ENCODE measurements at places on chromosomes 2 and 18.

DNA sequence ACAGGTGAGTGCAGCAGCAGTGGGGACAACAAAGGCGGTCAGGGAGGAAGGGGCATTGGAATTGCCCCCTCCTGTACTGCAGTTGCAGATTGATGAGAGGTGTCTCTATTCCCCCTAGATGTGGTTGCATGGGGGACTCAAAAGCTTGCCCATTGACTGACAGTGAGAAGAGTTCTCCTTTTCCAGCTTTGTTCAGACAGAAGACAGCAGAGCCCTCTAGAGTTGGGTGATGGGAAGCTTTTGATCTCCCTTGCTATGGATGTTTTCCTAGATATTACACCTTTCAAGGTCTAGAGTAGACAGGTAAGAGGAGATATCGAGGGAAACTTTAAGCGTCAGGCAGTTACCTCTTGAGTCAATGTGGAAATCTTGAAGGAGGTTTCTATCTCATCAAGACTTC, 2.9 kb downstream of the PROKR1 start:
- DNase-seq: no peak

DNA sequence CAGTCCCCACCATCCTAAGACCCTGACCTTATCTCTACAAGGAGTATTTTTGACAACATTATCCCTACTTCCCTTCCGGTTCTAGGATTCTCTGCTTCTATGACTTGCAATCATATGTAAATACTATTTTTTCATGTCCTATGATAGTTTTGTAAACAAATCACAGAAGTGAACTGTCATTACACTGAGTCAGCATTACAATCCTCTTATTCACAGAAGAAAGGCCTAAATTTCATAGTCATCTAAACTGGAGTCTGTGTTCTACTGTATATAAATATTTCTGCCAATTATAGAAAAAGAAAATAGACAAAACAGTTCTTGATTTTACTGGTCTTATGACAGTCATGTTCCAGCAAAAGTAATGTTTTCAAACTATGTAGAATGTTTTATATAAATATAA, 265.1 kb downstream of the NCKAP5 start:
- peak; percentile 14 for DNase-seq

DNA sequence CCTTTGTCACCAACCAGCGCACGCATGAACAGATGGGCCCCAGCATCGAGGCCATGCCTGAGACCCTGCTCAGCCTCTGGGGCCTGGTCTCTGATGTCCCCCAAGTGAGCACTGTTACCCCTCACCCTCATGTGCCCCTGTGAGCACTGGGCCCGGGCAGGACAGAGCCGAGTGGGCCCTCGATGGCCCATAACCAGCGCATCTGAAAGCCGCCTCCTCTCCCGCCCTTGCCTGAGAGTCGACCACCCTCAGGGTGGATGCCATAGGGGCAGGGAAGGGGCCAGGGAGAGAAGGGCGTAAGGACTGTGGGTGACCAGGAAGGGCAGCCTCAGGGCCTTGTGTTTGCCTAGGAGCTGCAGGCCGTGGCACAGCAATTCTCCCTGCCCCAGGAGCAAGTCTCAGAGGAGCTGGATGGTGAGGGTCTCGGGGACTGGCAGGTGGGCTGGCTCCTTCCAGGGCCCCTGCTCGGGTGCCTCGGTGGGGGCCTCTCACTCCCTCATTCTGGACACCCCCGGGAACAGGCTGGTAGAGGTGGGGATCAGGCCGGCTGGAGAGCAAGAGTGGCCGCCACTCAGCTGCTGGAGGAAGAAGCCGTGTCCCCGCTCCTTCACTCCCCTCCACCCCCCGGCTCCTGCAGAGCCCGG, 2.1 kb downstream of the PROM2 start:
- DNase-seq: no peak

- no peak for DNase-seq
Measured at GRCh38 chr2:1339388-1340140, 73.7 kb upstream of the TPO start.

- DNase-seq: no peak
Measured at GRCh38 chr2:105380432-105381100, 18.3 kb downstream of the FHL2 start.

DNA sequence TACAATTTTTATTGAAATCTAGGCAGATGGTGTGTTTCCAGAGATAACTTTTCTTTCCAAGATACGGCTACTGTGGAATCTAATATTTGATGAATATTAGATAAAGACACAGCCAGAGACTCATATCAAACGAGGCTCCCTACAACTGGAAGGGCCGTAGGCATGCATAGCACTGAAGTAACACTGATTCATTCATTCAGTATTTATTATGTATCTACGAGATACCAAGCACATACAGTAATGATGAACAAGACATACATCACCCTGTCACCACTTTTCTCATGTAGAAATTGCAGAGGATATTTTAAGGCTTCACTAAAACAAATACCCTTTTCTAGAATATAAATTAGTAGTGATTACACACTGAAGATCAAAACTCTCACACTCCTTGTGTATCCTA, 74.5 kb downstream of the KCTD18 start:
- peak; percentile 76 for DNase-seq

- DNase-seq: no peak
Measured at GRCh38 chr2:96404446-96405373, 69.1 kb downstream of the NCAPH start.

DNA sequence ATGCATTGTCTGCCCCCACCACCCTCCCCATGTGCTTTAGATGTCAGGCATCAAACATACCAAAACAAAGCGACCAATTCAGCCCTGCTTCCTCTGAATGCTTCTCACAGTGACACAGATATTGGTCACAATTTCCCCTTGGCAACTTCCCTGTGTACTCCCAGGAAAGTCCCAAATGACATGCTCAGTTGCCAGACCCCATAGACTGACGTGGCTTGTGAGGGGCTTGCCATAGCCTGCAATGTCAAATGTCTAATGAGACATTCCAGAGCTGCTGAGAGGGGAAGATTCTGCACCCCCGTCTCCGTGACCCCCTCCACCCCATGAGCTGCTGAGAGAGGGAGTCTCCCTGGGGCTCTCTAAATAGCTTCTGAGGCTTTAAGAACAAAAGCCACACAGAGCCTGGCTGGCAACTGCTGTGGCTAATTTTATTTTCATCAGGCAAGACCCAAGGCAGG, 47.3 kb downstream of the RFTN2 start:
- DNase-seq: peak; percentile 27

DNA sequence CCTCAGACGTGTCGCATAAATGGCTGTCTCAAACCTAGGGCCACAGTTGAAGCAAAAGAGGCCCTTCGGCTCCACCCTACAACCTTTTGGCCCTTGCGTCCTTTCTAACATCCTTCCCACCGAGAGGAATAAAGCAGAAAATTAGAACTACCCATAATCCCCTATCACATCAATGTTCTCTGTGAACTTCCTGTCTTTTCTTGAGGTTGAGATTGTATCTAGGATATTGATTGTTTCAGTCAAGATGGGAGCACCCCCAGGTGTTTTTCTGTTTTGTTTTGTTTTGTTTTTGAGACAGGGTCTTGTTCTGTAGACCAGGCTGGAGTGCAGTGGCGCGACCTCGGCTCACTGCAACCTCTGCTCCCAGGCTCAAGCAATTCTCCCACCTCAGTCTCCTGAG, 23.6 kb downstream of the INPP5D start:
- no peak for DNase-seq

- DNase-seq: no peak
Measured at GRCh38 chr2:23414871-23415270, 29.9 kb downstream of the KLHL29 start.

- DNase-seq: peak; percentile 52
Measured at GRCh38 chr2:76998704-76999103, 523.5 kb downstream of the LRRTM4 start.

DNA sequence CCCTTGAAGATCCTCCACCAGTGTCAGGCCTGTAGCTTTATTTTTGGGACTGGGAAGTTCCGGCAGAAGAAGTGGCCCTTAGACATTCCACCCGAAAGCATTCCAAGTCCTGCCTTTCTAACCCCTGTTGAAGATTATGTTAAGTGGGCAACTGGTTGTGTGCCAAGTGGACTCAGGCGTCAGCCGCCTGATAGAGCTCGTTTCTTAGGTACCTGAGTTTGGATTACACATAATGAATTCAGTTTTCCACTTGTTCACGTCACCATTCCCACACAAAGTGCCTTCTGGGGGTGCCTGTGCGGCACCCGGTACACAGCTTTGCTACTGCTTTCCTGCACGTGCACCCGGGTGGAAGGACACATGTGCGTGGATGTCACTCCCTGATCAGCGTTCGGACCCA, 156.5 kb downstream of the PTGR3 start:
- DNase-seq: no peak

GRCh38 chr2:60570251-60570650, 16.8 kb upstream of the BCL11A start:
- DNase-seq: peak; percentile 25

GRCh38 chr18:79477711-79478483, 82.2 kb downstream of the NFATC1 start:
- no peak for DNase-seq

DNA sequence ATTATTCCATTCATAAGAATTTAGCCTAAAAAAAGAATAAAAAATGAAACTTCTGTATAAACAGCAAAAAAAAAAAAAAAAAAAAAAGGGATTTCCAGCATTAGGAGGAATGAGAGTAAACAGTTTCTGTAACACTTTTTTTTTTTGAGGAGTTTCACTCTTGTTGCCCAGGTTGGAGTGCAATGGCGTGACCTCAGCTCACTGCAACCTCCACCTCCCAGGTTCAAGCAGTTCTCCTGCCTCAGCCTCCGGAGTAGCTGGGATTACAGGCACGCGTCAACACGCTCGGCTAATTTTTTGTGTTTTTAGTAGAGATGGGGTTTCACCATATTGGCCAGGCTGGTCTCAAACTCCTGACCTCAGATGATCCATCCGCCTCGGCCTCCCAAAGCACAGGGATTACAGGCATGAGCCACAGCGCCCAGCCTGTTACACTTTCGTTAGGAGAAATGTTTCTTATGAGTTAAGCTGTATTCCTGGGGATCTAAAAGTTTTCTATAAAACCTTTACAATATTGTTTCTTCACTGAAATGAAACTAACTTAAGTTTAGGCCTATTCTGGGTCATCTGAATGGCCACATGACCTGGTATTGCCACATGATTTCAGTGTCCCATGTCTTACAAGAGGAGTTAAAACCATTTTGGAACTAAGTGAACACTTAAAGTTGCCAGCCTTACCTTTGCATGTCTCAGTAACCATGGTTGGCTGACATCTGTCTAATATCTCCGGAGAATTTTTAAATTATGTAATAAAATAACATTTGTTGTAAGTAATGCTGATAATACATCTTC, 17.5 kb downstream of the SMAD2 start:
- no peak for DNase-seq

DNA sequence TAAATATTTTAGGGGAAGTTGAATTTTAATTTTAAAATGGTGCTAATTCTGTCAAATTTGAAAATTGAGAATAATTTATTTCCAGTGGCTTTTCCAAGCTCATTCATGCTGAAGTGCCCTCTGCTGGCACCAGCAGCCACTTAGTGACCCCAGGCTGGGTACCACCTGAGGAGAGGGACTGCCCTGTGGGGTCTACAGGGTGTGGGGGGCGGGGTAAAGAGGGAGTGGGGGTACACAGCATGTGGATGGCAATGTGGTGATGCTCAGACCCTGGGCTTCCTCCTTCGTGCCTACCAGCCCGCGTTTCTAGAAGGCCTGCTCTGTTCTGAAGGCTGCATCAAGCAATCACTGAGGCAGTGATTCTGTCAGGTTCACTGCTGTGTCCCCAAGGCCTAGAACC, 45.1 kb upstream of the SCLY start:
- DNase-seq: no peak

DNA sequence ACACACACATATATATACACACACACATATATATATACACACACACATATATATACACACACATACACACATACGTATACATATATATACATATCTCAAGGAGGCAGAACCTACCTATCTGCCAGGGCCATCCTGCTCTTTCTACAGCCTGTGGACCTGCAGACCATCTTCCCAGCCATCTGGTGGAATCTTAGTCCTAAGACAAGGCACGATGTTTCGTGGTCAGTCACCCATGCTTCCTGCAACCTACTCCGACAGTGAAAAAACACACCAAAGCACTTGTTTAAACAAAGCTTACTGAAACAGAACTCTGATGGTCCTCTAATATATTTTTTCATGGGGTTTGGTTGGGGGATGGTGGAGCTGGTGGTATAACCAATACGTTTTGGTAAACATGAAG, 164.2 kb upstream of the ZNF521 start:
- DNase-seq: no peak

- DNase-seq: peak; percentile 9
Measured at GRCh38 chr2:226832061-226832460, 3.8 kb upstream of the RHBDD1 start.

- no peak for DNase-seq
Measured at GRCh38 chr2:23423873-23424680, 39.1 kb downstream of the KLHL29 start.

- DNase-seq: no peak
Measured at GRCh38 chr2:19690429-19690828, 211.4 kb downstream of the TTC32 start.

DNA sequence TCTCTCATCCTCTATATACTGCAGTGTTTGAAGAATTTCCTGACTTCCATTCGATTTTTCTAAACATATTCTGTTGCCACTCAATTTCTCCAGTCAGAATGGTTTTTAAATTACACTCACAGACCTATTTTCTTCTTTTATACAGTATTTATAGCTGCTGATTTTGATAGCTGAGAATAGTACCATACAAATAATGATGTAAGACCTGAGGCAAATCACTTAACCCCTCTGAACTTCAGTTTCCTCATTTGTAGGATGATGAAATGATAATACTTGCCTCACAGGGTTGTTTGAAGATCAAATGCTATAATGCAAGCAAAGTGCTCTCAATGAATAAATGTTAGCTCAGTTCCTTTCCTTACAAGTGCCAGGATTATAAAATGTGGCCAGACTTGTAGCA, 241.8 kb downstream of the CPS1 start:
- DNase-seq: no peak

- peak; percentile 55 for DNase-seq
Measured at GRCh38 chr18:9741793-9742523, 33.9 kb downstream of the RAB31 start.

DNA sequence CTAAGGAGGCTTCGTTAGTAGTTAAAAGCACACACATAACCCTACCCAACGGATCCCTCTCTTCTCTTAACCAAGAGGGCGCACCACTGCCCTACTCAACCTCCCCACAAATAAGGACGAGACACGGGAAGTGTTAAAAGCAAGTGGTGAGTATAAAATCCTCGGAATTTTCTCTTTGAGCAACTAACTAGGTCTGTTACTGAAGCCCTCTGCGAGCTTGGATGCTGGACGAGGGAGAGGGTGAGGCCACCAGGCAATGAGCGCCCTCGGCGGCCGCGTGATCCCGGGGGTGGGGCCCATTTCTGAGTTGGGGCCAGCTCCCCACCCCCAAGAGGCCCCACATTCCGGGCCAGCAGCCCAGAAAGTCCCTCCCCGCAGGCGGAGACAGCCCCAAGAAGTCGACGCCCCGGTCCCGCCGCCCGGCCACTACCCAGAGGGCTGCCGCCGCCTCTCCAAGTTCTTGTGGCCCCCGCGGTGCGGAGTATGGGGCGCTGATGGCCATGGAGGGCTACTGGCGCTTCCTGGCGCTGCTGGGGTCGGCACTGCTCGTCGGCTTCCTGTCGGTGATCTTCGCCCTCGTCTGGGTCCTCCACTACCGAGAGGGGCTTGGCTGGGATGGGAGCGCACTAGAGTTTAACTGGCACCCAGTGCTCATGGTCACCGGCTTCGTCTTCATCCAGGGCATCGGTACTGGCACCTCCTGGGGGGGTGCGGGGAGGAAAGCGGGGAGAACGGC, at the start of gene CYBRD1:
Gene CYBRD1 (plus strand): TSS at position 423 of the 736 bp plus-strand sequence. CDS start 72 bp downstream, at position 495.
- DNase-seq: peak; percentile 90

GRCh38 chr2:29255004-29255403, 139.8 kb downstream of the CLIP4 start:
- DNase-seq: no peak

- DNase-seq: no peak
Measured at GRCh38 chr18:51522338-51522737, 324.9 kb upstream of the MEX3C start.

- DNase-seq: no peak
Measured at GRCh38 chr2:119438726-119439284, 7.2 kb downstream of the TMEM37 start.

Data from fibroblast of skin of abdomen (primary cell).